ENCODE measurements at places on chromosomes 16 and 17. TPM values are rescaled to one million over a fixed set of nuclear protein-coding genes. Genes with fewer than 3 reads are reported as not detected.
A peak's percentile ranks its signal among the peaks of the same experiment; 100 is the strongest.

The CTRB2 gene
- total RNA-seq = not detected

DNA sequence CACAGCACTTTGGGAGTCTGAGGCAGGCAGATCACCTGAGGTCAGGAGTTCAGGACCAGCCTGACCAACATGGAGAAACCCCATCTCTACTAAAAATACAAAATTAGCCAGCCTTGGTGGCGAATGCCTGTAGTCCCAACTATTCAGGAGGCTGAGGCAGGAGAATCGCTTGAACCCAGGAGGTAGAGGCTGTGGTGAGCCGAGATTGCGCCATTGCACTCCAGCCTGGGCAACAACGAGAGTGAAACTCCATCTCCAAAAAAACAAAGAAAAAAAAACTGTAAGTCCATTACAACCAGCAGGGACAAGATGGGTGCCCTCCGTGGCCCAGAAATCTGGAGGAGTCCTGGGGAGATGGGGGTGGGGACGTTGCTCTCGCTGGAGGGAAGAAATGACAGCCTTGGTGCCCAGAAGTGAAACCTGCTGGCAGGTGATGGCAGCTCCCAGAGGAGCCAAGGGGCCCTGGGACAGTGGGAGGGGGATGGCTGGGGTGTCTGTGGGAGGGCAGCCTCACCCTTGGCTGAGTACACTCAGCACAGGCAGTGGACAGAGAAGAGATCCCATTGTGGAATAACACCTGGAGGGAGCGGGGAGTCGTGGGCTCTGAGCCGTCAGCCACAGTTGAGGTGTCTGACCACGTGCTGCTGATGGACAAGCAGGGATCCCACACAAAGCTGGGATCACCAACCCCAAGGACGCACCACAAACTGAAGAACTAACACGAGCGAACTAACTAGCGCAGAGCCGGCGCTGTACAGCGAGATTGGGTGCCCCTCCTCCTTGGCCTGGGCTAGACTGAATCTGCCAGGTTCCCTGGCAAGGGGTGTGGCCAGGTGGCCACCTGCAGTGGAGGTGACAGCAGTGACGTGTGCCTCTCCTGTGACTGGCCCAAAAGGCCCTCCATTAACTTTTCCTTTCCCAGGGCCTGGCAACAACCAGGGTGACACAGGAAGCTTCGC lies 46.9 kb upstream of the BAHCC1 start:
- peaks cover 15% of the 10 kb centered on the region for H3K27me3 ChIP-seq
- no peaks in the 10 kb centered on the region for H3K36me3 ChIP-seq
- H3K4me3 ChIP-seq = no peak overlapping the region
- no peak overlapping the region for H3K27ac ChIP-seq

The AURKB gene
- total RNA-seq = 173 TPM

DNA sequence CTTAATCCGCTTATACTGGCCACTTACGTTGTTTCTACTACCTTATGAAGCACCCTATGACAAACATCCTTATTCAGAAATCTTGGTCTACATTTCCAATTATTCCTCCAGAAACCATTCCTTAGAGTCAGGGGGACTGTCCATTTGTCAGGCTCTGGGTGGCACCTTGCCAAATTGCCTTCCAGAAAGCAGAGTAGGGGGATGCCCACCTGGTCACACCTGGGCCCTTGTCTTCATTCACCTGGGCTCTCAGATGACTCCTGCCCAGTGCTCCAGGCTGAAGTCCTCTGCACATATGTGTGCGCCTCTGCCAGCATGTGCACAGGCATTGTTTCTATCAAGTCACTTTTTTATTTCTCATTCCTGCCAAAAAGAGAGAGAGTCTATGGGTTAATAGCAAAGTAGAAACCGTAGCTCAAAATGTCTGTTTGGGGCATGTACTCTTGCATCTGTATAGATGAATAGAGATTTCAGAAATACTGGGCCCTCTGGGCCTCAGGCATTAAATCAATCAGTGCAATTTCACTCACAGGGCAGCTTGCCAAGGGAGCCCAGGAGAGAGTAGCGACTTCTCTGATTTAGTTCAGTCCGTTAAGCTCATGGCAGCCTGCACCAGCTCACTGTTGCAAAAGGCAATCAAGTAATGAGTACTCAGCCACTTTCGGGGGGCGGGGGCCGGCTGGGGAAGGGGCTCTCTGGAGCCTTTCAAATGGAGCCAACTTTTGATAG lies 104.7 kb downstream of the SOCS1 start:
- H3K27me3 ChIP-seq = no peaks in the 10 kb centered on the region
- no peak overlapping the region for H3K4me3 ChIP-seq
- no peak for DNase-seq
- peaks cover 14% of the 10 kb centered on the region for H3K36me3 ChIP-seq

GRCh38 chr16:10751291-10751697 lies 7.7 kb downstream of the NUBP1 start:
- H3K4me1 ChIP-seq = peaks cover 36% of the 10 kb centered on the region
- H3K4me3 ChIP-seq = no peak overlapping the region
- peaks cover 33% of the 10 kb centered on the region for H3K36me3 ChIP-seq
- H3K27me3 ChIP-seq = no peaks in the 10 kb centered on the region

DNA sequence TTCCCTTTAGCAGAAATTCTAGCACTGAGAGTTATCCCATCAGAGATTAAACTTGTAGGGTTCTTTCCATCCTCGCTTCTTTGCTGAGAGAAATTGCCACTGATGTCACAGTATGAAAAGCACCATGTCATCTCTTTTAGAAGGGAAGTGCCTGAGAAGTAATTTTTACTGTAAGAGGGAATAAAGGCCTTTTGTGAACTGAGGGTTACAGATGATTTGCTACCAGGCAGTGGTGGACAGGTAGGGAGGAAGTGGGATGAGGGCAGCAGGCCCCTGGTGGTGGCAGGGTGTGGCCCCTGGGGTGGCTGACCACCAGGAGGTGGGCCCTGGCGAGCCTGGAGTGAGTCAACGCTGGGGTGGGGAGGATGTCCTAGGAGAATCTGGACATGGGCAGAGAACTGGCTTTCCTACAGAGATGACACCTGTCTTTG lies 6.4 kb upstream of the MILR1 start:
- H3K27me3 ChIP-seq = no peaks in the 10 kb centered on the region
- no peak for DNase-seq
- peaks cover 6% of the 10 kb centered on the region for H3K36me3 ChIP-seq

DNA sequence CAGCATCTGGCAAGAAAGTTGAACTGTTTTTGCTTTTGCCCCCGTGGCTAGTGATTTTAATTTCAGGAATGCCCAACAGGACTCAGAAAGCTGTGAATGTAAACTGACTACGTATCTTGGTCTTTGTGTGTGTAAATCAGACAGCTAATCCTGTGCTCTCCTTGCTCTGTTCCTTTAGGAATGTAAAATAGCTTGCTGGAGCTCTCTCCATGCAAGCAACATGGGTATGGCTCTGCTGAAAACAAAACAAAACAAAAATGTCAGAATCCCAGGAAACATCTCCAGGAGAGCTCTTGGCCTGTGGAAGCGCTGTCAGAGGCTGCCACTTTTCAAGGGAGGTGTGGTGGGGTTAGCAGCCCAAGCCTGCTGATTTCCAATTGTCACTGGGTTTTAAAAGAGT lies 161.8 kb upstream of the NOG start:
- no peaks in the 10 kb centered on the region for H3K4me1 ChIP-seq
- no peak overlapping the region for H3K4me3 ChIP-seq
- H3K27ac ChIP-seq = no peak overlapping the region

DNA sequence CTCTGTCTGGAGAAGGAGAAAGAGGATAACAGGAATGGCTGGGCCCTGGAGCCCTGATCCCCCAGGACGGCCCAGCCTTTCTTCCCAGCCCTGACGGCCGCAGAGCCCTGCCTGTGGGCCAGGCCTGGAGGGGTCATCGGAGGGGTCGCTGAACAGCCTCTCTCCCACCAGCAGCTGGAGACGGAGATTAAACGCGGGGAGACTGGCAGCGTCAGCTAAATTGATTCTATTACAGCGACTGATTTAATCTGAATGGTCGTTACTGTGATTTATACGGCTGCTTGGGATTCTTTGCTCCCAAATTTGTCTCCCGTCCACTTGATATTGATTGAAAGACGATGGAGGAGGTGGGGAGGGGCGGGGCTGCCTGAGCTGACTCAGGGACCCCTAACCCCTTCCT lies 7.1 kb upstream of the CDH15 start:
- H3K36me3 ChIP-seq = no peaks in the 10 kb centered on the region
- no peaks in the 10 kb centered on the region for H3K27me3 ChIP-seq
- no peaks in the 10 kb centered on the region for H3K4me1 ChIP-seq
- H3K27ac ChIP-seq = no peak overlapping the region
- H3K4me3 ChIP-seq = no peak overlapping the region
- no peak for DNase-seq

DNA sequence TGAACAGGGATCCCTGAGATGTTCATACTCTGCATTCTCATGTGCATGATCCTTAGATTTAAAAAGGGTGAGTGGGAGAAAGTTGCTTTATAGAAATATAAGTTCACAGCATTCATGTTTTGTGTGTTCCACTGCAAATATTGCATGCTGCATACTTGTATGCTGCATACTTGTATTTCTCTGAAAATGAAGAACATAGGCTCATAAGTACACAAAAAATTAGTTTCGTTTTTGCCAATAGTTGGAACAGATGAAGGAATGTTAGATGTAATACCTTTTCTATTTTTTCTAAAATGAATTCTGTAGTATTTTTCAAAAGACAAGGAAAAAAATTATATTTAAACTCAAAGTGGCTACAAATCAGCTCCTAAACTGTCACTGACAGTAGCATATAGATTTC lies 79.0 kb downstream of the NFAT5 start:
- H3K4me1 ChIP-seq = no peaks in the 10 kb centered on the region
- DNase-seq = no peak
- no peak overlapping the region for H3K27ac ChIP-seq
- H3K4me3 ChIP-seq = no peak overlapping the region

The NT5C3B gene
- total RNA-seq = 37.5 TPM

The KPNA2 gene
- total RNA-seq = 186 TPM

- no peak overlapping the region for H3K4me3 ChIP-seq
- H3K27me3 ChIP-seq = no peaks in the 10 kb centered on the region
- no peak for DNase-seq
- no peaks in the 10 kb centered on the region for H3K36me3 ChIP-seq
- H3K27ac ChIP-seq = no peak overlapping the region
Measured at GRCh38 chr17:20087538-20088250, 78.5 kb downstream of the SPECC1 start.

DNA sequence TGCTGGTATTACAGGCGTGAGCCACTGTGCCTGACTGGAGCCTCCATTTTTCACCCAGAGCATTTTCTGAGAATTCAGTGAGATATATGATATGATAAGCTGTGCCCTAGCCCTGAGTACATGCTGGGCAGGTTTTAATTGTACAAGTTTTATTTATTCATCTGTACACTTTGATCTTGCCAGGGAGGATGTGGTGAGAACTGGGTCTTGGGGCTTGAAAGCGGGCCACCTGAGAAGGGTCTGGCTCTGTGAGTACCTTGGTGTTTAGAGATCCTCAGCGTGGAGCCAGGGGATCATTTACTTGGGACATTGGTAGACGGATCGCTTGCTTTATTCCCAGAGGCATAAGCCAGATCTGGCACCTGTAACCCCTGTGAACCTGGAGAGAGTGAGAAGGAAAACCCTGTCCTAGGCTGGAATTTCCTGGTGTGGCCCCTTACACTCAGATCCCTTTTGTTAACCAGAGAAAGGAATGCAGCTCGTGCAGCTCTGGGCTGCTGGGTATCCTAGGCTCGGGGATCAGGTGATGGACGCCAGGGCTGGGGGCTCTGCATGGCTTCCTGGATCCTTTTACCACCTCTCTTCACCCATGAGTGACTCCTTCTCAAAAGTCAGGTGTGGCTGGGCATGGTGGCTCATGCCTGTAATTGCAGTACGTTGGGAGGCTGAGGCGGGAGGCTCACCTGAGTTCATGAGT lies 91.9 kb downstream of the ABCC1 start:
- H3K4me1 ChIP-seq = peaks cover 14% of the 10 kb centered on the region
- no peak for DNase-seq
- H3K4me3 ChIP-seq = no peak overlapping the region
- H3K36me3 ChIP-seq = peaks cover 64% of the 10 kb centered on the region
- H3K27ac ChIP-seq = no peak overlapping the region
- H3K27me3 ChIP-seq = no peaks in the 10 kb centered on the region

DNA sequence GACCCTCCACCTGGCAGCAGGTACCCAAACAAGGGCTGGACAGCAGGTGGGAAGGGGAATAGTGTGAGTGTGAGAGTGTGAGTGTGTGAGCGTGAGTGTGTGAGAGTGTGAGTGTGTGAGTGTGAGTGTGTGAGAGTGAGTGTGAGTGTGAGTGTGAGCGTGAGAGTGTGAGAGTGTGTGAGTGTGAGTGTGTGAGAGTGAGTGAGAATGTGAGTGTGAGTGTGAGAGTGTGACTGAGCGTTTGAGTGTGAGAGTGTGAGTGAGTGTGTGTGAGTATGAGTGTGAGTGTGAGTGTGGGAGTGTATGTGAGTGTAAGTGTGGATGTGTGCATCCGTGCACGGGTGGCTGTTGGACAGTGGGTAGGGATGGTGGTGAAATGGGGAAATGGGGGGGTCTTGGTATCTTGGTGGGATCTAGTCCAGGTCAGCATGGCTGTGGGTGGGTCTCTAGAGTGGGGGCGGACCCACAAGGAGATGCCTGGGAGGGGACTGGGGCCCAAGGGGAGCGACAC lies 408 bp downstream of the ADGRG1 start:
- H3K4me3 ChIP-seq = peak overlapping the region; percentile 18
- no peaks in the 10 kb centered on the region for H3K36me3 ChIP-seq
- H3K4me1 ChIP-seq = peaks cover 13% of the 10 kb centered on the region
- H3K27me3 ChIP-seq = peaks cover 17% of the 10 kb centered on the region
- no peak for DNase-seq

The PRRT2 gene
- total RNA-seq = 0.64 TPM

GRCh38 chr16:81620796-81621195 lies 158.3 kb upstream of the PLCG2 start:
- no peaks in the 10 kb centered on the region for H3K27me3 ChIP-seq
- H3K36me3 ChIP-seq = peaks cover 8% of the 10 kb centered on the region
- no peak overlapping the region for H3K4me3 ChIP-seq
- DNase-seq = no peak
- no peak overlapping the region for H3K27ac ChIP-seq

- peak overlapping the region; percentile 83 for H3K27ac ChIP-seq
- no peak for DNase-seq
- H3K4me1 ChIP-seq = peaks cover 52% of the 10 kb centered on the region
- H3K4me3 ChIP-seq = no peak overlapping the region
- H3K36me3 ChIP-seq = no peaks in the 10 kb centered on the region
- no peaks in the 10 kb centered on the region for H3K27me3 ChIP-seq
Measured at GRCh38 chr17:41307647-41308046, 1.5 kb downstream of the KRTAP16-1 start.

DNA sequence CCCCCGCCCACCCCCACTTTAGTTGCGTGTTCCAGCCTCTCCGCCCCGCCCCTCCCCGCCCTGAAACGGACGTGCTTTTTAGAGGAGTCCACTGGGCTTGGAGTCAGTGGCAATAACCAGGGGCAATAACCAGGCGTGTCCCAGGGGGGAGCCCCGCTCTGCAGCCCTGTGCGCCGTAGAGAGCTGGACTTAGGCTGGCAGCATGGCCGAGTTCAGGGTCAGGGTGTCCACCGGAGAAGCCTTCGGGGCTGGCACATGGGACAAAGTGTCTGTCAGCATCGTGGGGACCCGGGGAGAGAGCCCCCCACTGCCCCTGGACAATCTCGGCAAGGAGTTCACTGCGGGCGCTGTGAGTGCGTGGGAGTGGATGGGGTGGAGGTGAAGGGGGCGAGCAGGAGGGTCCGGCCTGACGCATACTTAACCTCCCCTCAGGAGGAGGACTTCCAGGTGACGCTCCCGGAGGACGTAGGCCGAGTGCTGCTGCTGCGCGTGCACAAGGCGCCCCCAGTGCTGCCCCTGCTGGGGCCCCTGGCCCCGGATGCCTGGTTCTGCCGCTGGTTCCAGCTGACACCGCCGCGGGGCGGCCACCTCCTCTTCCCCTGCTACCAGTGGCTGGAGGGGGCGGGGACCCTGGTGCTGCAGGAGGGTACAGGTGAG lies at the start of gene ALOX15B:
Gene ALOX15B (plus strand): TSS at position 106 of the 657 bp plus-strand sequence. CDS start 97 bp downstream, at position 203.
- H3K4me1 ChIP-seq = no peaks in the 10 kb centered on the region
- DNase-seq = peak; percentile 36
- no peak within 1 kb of the TSS for H3K27ac ChIP-seq
- H3K36me3 ChIP-seq = no peaks in the 10 kb centered on the region
- peaks cover 25% of the 10 kb centered on the region for H3K27me3 ChIP-seq

Measured in activated CD4-positive, alpha-beta T cell treated with anti-CD3 and anti-CD28 coated beads for 36 hours (primary cell).